ENCODE measurements at places on chromosomes 4 and X. TPM values are rescaled to one million over a fixed set of nuclear protein-coding genes. Genes with fewer than 3 reads are reported as not detected.

GRCh38 chr4:118314221-118314620, 38.6 kb downstream of the PRSS12 start:
- no peak for DNase-seq

DNA sequence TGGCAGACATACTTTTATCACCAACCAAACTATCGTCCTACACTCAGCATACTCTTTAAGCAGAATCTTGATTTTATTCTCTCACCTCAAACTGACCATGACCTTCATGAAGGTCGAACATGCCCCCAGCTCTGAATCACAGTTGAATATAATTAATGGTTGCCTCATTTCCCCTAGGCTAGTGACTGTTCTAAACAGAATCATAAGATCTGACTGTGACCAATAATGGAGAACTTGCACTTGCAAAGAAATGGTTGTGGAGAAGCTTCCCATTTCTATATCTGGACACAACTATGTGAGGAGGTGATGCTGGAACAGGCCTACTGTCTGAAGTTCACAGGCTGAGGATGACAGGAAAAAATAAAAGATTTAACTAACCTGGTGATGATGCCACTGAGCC, 85.1 kb downstream of the PDGFC start:
- no peak for DNase-seq

- DNase-seq = no peak
Measured at GRCh38 chr4:75673959-75674328, 733 bp upstream of the G3BP2 start.

DNA sequence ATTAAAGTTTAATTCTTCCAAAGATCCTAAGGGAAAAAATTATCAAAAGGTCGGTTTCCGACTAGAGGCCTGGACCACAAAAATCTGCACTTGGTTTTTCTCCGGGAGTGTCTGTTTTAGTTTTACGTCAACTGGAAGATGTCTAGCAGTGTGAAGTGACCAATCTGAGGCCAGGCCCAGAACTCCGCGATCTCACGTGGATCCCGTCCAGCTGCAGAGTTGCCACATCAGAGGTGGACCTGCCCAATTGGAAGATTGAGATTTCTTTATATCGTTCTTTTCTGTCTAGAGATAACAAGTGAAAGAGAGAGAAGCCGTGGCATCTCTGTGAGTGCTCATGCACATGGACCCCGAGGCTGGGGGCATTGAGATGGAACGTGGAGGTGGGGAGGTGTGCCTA, 115.8 kb downstream of the AFF1 start:
- no peak for DNase-seq

Gene DLG3
- 29.2 TPM for polyA plus RNA-seq

Gene ARHGAP24
- polyA plus RNA-seq = 16.8 TPM

Gene TSPAN7
- polyA plus RNA-seq = 0.07 TPM
